Psoas muscle (tissue), 8 donors: ENCODE measurements at places on chromosomes 13 and 19. TPM values are rescaled to one million over a fixed set of nuclear protein-coding genes. Genes with fewer than 3 reads are reported as not detected.

Gene BEST2
- total RNA-seq, result not detected

Gene KCNN4
- total RNA-seq, result 0.89 TPM

Gene PCP2
- not detected for total RNA-seq

DNA sequence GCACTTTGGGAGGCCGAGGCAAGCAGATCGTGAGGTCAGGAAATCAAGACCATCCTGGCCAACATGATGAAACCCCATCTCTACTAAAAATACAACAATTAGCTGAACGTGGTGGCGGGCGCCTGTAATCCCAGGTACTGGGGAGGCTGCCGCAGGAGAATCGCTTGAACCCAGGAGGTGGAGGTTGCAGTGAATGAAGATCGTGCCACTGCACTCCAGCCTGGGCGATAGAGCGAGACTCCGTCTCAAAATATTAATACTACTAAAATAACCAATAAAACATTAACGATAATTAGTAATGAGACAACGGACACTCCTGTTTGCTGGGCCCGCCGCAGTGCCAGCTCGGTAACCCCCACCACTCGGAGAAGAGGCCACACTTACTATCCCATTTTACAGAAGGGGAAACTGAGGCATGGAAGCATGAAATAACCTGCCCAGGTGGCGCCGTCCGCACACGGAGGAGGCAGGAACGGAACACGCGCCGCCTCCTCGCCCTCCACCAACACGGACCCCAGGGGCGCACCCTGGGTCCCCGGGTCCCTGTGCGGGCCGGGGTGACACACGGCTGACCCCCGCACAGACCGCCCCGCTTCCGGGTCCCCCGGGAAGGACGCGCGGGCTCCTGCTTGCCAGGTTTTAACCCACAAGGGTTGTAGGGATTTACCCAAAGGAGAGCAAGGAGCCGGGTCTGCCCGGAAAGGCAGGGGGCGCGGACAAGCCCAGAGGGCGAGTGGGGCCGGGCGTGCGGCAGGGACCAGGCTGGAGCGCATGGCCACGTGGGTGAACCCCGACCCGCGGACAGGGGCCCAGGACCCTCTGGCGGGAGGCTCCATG, 1.6 kb downstream of the R3HDM4 start:
- DNase-seq, result no peak

DNA sequence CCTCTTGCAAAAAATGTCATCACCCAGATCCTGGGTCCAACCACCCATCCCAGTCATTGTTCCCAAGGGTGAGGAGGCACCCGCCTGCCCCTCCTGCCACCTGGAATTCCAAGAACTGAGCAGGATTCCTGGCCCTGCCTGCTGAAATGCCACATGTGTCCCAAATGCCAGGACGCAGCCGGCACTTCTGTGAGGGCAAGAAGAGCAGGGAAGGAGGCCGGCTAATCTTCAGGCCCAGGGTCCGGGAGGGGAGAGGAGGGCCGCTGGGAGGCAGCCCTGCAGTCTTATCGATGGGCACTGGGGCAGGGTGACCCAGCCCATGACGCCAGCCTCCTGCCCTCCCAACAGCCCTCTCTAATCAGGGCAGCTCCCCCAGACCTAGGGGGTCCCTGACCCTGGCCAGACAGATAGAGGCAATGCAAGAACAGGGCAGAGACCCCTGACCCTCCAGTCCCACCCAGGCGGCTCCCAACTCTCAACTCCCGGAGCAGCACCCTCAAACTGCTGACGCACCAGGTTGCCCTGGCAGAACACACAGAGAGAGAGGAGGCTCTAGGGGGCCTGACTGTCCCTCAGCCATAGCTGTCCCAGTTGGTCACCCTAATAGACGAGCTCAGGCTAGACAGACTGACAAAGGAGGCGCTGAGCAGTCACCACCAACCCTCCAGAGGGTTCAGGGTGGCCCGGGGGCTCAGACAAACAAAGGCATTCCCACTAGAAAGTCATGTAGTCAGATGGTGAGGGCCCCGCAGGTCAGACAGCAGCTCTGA, 1.5 kb downstream of the MFSD12 start:
- no peak for DNase-seq

DNA sequence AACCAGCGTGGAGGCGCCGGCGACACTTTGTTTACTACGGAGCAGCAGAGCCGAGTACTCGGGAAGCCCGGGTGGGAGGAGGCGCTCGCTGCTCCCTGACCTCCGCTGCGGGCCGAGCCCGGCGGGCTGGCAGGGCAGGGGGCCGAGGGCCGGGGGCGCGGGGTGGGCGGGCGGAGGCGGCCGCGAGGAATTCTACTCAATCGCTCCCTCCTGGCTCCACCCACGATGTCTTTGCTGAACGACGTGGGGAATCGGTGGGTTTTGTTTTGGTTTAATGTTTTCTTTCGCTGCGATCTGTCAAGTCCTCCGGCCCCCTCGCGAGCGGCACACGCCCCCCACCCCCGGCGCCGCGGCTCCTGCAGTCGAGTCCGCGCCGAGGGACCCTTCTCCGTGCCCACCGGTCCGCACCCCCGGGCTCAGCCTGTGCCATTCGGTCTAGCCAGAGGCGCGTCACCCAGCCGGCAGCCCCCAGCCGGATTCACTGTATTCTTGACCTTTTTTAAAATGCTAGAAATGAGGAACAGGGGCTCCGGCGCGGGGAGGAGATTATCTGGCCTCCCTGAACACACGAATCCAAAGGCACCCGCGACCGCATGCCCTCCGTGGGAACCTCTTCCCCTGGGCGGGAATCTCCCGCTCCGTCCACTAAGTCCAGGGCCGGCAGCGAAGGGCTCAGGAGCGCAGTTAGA, 636 bp upstream of the FOXO1 start:
- DNase-seq, result peak; percentile 75

DNA sequence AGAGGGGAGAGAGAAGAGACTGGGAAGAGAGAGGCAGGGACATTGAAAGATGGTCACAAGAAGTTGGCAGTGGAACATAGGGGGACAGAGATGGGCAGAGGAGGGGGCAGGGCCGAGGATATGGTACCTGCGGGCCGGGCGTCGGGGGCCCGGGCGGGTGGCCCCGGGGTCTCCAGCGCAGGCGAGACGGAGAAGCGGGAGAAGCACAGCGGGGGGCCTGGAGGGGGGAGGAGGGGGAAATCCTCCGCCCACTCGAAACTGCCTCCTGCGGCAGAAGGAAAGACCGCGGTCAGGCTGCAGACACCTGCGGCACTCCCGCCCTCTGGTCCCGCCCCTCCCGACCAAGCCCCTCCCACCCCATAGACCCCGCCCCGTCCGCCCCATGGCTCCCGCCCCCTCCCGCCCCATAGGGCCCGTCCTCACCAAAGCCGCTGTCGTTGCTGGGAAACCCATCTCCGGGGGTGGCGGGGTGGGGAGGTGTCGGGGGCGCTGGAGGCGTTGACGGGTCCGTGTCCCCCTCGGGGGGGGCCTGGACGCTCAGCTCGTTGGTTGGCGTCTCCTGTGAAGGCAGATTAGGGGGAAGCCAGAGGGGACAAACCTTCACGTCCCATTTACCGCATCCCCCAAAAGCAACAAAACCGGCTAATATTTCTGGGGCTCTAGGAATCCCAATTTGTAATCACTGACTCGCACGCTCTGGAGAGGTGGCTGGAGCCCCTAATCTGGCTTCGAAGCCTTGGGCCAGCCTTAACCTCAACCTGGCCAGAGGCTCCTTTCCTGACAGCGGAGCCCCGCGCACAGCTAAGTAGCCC, 20.4 kb downstream of the LMTK3 start:
- peak; percentile 43 for DNase-seq

DNA sequence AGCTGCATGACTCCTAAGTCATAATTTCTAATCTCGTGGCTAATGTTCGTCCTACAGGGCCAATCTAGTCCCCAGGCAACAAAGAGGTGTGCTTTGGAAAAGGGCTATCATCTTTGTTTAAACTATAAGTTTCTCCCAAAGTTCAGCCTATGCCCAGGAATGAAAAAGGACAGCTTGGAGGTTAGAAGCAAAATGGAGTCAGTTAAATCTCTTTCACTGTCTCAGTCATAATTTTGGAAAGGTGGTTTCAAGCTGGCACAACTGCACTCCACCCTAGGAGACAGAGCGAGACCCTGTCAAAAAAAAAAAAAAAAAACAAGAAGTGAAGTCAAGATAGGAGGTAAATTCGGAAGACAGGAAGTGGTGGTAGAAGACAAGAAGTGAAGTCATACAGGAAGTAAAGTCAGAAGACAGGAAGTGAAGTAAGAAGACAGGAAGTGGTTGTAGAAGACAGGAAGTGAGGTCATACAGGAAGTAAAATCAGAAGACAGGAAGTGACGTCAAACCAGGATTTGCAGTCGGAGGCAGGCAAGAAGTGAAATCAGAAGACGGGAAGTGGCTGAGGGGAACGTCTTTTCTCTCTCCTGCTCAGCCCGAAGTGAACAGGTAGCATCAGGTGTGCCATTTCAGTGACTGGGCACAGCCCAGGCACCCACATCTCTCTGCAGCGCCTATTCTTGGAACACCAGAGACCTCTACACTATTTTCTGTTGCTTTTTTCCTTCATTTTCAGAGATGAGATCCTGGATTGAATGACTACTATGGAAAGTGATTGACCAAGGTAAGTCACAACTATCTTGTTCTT, 32.2 kb downstream of the GP6 start:
- no peak for DNase-seq

DNA sequence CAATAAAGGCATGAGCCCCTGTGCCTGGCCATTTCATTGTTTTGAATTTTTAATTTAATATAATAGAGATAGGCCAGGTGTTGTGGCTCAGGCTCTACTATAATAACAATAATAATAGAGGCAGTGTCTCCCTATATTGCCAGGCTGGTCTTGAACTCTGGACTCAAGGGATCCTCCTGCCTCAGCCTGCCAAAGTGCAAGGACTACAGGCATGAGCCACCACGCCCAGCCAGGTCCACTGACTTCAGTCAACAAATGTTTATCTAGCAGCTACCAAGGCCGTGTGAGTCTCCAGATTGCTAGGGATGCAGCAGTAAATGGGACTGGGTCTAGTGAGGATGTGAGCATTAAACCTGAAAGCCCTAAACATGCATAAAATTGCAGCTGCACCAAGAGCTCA, 13.8 kb upstream of the ILF3 start:
- no peak for DNase-seq

DNA sequence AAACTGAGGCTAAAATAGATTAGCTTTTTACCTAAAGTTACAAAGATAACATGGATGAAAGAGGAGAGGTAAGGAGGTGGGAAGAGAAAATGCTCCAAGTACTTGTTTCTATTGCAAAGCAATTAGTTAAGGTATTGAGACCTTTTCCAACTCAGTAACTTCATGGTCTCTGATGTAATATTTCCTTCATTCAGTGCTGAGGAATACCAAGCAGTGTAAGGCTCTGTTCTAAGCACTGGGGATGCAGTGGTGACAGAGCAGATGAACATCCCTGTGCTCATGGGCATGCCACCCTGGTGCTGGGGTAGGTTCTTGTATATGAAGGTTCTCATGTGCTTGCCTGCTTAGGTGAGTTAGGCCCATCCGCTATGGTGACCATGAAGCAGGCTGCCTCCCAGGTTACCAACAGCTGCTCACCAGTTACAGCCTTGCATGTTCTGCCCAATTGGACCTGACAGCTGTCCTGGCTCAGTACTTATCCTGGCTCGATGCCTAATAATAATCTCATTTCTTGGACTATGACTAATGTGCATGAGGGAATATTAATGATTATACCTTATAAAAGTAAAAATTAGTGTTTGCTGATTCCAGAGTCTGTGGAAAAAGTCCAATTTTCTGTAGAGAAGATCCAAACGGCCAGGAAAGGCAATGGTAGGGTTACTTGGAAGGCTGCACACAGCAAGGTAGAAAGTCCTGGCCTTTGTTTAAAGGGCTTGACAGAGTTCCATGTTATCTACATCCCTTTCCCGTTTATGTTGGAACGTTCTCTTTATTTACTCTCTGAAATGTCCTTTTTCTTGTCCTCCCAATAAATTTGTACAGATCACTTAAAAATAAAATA, 48.3 kb downstream of the LATS2 start:
- no peak for DNase-seq

DNA sequence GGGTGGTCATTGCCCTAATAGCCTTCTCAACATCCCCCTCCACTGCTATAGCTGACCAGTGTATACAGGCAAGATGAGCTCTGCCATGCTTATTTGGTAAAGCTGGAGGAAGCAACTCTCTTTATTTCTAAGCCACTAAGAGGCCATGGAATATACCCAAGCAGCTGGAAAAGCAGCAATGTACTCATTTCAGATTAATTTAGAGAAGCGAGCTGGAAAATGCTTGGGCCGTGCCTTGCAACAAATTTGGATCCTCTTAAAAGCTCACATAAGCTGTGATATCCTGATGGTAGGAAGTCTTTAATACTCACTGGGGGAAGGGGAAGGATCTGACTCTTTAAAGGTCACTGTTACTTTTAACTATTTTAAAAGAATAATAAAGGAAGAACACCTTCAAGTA, 77.8 kb downstream of the TEX26 start:
- DNase-seq, result no peak

DNA sequence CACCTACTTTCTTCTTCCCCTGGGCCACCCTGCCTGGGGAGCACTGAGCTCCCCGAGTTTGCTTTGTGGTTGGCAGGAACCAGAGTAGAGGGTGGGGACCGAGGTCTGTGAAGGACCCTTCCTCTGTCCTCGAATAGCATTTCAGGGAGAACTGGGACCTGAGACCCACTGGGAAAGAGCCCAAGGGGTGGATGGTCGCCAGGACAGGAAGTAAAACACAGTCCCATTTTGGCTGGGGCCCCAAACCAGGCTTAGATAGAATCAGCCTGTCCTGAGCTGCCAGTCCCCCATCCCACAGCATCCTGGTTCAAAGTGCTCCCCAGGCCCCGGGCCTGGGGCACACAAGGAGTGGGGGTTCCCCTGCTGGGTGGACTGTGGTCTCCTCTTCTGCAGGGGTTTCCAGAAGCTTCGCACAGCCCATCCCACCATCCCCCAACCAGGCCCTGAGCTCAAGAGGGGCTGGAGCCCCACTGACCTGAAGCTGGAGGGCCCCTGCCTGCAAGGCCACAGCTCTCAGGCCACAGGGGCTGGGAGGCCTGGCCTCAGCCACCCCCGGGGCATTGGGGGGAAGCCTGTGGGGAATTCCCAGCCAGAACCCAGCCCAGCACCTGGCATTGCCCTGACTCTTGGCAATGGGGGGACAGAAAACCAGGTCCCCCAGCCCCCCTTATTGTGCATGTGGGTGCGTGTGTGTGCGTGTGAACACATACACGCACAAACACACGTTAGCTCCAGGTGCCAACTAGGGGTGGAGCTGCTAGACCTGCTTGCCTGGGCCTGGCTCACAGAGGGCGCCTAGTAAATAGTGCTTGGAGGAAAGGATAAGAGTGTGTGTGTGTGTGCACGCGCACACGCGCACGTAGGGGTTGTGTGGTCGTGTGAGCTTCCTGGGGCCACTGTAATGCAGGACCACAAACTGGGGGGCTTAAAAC, 995 bp upstream of the MKNK2 start:
- peak; percentile 75 for DNase-seq

DNA sequence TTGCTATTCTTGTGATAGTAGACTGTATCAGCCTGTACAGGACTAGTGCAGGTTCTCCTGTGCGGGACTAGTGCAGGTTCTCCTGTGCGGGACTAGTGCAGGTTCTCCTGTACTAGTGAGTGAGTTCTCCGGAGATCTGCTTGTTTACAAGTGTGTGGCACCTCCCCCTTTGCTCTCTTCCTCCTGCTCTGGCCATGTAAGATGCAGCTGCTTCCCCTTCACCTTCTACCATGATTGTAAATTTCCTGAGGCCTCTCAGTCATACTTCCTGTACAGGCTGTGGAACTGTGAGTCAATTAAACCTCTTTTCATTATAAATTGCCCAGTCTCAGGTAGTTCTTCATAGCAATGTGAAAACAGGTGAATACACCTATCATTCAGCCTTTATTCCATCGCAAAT, 289.6 kb downstream of the TEX29 start:
- no peak for DNase-seq
